ENCODE measurements at places on chromosomes 3 and 15.

DNA sequence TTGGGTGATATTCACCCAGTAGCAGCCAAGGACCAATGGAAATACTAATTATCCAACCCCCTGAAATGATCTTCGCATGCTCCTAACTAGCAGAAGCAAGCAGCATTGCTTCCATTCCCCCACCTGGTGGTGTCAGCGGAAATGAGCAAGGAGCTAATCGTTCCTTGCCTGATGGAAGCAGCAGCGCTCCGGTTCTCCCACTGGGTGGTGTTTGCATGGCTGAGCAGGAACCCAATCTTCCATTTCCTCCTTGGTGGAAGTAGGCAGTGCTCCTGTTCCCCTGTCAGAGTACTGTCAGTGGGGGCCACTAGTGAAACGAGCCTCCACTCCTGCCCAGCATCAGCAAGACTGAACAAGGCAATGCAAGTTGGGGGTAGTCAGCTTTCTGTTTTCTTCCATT is 311.5 kb downstream of the CACNA2D3 start:
- no peak for DNase-seq

DNA sequence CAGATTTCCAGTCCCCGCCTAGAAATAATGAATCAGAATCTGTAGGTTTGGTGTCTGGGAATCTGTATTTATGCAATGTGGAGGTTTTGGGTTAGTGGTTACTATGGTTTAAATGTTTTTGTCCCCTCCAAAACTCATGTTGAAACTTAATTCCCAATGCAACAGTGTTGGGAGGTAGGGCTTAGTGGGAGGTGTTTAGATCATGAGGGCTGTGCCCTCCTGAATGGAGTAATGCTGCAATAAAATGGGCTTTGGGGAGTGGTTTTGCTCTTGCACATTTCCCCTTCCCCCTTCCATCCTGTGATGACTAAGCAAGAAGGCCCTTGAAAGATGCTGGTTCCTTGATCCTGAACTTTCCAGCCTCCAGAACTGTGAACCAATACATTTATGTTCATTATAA is 9.2 kb upstream of the RFC4 start:
- DNase-seq, result no peak

DNA sequence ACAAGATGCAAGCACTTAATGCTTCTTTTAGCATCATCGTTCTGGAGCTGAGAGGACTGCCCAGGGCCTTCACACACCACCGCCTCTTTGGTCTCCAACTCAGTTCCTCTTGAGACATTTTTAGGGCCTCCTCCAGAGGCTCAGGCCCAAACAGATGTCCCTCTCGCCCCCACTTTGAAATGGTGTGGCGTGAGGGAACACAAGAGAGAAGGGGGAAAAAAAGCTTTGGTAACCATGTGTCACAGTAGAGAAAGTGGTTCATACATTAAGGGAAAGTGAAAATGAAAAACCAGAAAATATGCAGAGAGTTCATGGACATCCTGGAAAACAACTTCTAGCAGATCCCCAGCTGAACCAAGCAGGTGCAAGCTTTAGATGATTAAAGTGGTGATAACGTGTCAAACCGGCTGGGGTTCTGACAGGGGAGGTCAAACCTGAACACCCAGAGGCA is 33.1 kb upstream of the FOXP1 start:
- DNase-seq, result no peak

- no peak for DNase-seq
Observed at GRCh38 chr15:85620690-85621049, 174.1 kb downstream of the KLHL25 start.

DNA sequence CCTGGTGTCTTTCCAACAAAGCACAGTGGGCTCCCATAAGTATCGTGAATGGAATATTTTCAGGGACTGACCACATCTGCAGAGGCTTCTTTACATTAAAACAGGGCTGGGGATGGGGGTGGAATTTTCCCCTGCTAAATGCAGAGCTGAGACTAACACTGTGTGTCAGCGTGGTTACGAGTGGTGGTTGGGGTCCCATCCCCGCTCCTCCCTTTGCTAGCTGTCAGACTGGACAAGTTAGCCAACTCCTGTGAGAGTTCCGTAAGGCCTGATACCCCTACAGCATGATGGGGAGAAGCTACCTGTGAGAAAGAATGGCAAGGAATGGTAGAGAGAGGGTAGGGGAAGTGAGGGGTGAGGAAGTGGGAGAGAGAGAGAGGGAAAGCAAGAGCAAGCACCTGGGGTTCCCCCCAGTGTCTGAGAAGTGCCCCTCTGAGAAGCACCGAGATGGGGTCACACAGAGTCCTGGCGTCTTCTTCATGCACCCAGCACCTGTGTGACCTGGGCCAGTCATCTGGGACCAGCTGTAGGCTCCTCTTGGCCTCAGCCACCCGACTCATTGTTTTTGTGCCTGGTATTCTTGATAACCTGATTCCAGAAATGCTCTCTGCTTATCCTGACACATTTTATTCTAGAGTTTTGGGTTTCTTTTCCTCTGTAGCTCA is 395.8 kb downstream of the CACNA2D3 start:
- DNase-seq, result no peak

DNA sequence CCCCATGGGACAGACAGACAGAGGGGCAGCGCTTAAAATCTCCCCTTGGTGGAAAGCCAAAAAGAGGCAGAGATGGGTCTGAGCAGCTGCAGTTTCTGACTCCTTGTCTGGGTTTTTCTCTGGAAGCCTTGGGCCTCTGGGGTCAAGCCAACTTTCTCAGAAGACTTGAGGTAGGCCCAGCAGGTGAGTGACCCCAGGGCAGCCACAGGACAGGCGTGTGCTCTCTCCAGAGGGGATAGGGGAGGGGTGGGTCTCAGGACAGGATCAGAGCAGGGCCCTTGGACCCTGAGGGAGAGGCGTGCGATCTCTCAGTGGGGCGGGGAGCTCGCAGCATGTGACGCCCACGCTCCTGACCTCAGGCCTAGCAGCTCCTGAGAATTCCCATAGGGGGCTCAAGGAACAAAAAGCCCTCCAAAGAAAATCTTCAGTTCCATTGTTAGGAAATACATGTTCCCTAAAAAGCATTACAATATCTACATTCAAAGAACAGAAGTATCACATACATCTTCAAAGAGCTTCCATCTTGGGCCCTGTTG is 34.6 kb upstream of the DUSP7 start:
- DNase-seq, result no peak

GRCh38 chr3:151477591-151478334 is 16.9 kb upstream of the IGSF10 start:
- DNase-seq, result no peak

DNA sequence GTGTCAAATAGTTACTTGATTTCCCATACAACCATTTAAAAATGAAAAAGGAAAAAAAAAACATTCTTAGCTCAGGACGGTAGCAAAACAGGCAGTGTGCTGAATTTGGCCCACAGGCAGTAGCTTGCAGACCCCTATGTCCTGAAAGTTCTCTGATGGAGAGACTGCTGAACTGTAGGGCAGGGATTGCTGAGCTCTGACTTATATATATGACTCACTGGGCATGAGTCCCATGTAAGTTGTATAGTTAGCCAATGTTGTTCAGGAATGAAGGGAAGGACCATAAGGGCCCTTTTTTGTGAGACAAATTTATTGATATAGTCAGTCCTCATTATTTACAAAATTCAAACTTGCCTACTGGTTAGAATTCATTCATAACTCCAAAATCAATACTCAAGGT is 36.9 kb upstream of the FRMD4B start:
- DNase-seq, result no peak

GRCh38 chr3:188589071-188589470 is 435.1 kb downstream of the LPP start:
- no peak for DNase-seq

DNA sequence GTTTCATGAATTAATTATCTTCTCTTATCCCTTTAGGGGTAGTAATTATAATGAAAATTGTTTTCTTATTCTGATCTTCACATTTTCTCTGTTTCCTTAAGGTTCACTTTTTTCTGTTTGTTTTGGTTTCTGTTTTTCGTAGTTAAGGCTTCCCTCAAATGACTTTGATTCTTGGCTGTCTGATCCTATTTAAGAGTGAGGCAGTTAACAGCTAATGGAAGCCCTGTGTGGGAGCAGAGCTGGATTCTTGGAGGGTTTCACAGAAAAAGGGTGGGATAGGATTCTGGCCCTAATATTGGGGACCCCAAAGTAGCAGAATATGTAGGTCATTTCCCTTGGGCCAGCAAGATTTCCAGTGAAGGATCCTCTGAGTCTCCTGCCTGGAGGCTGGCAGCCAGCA is 6.8 kb upstream of the AMOTL2 start:
- no peak for DNase-seq

- DNase-seq, result no peak
Observed at GRCh38 chr3:19432669-19433068, 284.4 kb downstream of the KCNH8 start.

DNA sequence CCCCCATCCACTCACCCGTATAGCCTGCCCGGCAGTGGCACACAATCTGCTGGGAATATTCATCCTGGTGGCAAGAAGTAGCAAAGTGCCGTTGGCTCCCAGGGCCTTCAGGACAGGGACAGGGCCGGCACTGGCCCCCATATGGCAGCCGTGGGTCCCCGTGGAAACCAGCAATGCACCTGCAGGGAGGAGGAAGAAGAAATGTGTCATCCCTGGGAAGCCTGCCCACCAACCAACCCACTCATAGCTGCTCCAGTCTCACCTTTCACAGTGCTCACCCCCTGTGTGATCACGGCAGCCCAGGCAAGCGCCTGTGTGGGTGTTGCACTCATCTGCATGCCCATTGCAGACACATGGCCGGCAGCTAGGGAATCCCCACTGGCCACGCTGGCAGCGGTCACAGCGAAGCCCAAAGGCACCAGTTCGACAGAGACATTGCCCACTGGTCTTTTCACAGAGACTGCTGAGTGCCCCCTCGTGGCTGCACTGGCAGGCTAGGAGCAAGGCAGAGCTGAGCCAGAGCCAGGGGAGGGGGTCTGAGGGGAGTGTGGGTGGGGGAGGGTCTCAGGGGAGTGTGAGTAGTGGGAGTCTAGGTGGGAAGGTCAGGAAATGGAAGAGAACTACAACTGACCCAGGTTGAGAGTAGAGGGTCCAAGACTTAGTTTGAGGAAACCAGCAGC is 4.5 kb upstream of the USP19 start:
- DNase-seq, result no peak

Data from T-helper 2 cell (primary cell).